GM23248 (cell line): ENCODE measurements at places on chromosomes 12 and 14. TPM values are rescaled to one million over a fixed set of nuclear protein-coding genes. Genes with fewer than 3 reads are reported as not detected.

DNA sequence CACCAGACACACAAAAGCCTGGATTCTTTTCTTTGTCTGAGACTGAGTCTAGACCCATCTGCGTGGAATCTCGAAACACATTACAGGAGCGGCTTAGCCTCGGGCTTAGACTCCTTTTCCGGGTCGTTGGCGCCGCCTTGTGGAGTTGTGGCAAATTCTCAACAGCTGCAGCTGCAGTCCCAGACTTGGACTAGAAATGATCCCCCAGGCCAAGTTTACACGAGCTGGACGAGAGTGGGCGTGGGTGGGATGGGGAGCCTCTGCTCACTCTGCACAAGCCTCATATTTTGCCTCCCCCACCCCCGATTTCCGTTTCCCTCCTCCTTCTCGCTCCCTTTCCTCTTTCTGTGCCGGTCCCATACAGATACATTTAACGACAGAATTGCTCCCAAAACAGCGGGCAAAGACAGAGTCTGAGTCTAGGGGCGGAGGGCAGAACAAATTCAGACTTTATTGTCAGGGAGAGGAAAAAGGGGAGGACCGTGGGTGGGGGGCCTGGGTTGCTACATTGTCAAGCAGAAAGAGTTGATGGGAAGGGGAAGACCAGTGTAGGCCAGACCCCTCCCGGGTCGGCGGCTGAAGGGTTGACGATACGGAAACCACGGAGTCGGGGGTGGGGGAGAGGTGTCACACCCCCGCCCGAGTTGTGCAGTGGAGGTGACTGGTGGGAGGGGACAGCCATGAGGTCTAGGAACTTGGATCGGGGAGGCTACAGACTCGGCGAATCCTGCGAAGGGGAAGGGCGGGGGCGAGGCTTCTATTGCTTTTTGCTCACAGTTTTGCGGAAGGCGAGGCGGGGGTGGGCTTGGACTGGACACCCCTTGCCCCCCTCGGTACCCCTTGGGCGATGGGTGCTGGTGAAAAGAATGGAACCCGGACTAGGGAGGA is 4.7 kb upstream of the GPR84 start:
- peak; percentile 95 for DNase-seq

LGALS3 gene
- total RNA-seq = 297 and 363 TPM in 2 replicates

FAM186B gene
- total RNA-seq = 0.22 and 1.4 TPM in 2 replicates

FGD6 gene
- 5.9 and 6.4 TPM in 2 replicates for total RNA-seq

FAM90A1 gene
- total RNA-seq = not detected in 2 replicates
